ENCODE measurements at places on chromosomes 7 and 10. TPM values are rescaled to one million over a fixed set of nuclear protein-coding genes. Genes with fewer than 3 reads are reported as not detected.

DNA sequence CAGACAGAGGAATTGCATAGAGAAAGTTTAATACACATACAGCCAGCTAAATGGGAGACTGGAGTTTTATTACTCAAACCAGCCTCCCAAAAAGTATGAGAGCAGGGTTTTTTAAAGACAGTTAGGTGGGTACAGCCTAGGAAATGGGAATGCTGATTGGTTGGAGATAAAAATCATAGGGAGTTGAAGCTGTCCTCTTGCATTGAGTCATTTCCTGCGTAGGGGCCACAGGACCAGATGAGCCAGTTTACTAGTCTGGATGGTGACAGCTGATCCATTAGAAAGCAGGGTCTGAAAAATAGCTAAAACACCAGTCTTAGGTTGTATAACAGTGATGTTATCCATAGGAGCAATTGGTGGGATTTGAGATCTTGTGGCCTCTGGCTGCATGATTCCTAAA, 76.1 kb upstream of the POM121L12 start:
- no peak overlapping the region for H3K27ac ChIP-seq
- H3K4me3 ChIP-seq: no peak overlapping the region
- DNase-seq: no peak
- no peaks in the 10 kb centered on the region for H3K36me3 ChIP-seq
- H3K27me3 ChIP-seq: no peaks in the 10 kb centered on the region

DNA sequence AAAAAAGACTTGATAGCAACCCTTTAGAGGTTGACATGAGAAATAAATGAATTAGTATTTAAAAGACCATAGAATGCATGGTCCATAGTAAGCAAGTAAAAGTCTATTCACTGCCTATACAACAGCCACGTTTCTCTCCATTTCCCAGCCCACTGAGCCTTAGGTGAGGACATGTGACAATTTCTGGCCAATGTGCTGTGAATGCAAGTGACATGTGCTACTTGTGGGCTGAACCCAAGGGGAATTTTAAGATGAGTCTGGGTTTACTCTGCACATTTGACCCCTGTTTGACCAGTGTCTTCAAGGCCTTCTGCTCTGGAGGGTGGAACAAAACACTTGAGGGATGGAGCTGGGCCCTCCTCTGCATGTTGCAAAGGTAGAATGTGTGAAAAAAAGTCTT, 384.4 kb upstream of the KLF6 start:
- no peaks in the 10 kb centered on the region for H3K27me3 ChIP-seq
- no peaks in the 10 kb centered on the region for H3K36me3 ChIP-seq
- no peaks in the 10 kb centered on the region for H3K4me1 ChIP-seq
- H3K27ac ChIP-seq: no peak overlapping the region

GRCh38 chr7:157825325-157825724, 488.5 kb downstream of the DNAJB6 start:
- H3K4me3 ChIP-seq: no peak overlapping the region
- DNase-seq: no peak
- H3K36me3 ChIP-seq: no peaks in the 10 kb centered on the region
- H3K4me1 ChIP-seq: no peaks in the 10 kb centered on the region
- no peaks in the 10 kb centered on the region for H3K27me3 ChIP-seq
- no peak overlapping the region for H3K27ac ChIP-seq

GRCh38 chr7:134640842-134641715, 5.6 kb upstream of the BPGM start:
- no peak overlapping the region for H3K27ac ChIP-seq
- peaks cover 8% of the 10 kb centered on the region for H3K4me1 ChIP-seq
- no peaks in the 10 kb centered on the region for H3K27me3 ChIP-seq
- DNase-seq: peak; percentile 47
- no peaks in the 10 kb centered on the region for H3K36me3 ChIP-seq

The CYP26C1 gene
- total RNA-seq: under 0.01 TPM

The TMEM236 gene
- not detected for total RNA-seq
